Right renal pelvis (tissue), 4 donors: ENCODE measurements at places on chromosomes 16 and 17.

DNA sequence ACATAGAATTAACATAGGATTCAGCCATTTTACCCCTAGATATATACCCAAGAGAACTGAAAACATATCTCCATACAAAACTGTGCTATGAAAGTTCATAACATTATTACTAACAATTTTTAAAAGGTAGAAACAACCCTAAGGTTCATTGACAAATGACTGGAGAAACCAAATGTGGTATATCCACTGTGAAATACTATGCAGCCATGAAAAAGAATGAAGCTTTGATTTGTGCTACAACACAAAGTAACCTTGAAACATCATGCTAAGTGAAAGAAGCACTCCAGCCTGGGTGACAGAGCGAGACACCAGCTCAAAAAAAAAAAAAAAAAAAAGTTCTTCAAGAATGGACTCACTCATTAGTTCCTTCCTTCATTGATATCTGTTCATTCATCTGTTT lies 580 bp downstream of the CD300LD start:
- no peak for DNase-seq

- no peak for DNase-seq
Observed at GRCh38 chr16:87955302-87956097, 4.3 kb downstream of the BANP start.

DNA sequence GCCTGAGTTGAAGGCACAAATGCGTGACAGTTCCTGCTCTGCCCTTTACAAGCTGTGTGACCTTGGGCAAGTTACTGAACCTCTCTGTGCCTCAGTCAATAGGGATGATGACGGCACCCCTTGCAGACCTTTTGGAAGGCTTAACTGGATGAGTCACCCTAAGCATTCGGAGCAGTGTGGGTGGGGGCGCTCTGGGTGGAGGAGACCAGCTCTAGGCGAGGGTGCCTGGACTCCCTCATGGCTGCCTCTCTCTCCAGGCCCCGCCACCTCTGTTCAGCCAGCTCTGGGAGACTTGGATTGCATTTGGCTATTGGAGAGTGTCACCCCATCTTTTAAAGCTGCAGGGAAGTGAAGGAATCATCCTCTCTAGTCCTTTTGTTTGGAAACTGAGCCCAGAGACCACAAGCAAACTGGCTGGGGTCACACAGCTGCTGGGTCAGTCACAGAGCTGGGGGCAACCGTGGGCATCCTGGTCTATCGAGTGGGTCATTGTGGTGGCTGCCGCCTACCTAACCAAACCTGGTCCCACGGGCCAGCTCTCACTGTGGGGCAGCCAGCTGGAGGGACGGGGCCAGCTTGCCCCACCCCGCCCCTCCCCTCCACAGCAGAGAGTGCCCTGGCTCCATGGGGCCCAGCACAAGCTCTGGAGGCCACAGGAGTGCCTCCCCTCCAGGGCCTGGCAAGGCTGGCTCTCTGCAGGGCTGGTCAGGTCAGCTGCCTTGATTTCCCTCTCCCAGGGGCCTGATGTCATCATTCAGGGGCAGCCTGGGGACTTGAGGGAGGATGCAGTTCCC lies 20.2 kb upstream of the GSE1 start:
- no peak for DNase-seq

DNA sequence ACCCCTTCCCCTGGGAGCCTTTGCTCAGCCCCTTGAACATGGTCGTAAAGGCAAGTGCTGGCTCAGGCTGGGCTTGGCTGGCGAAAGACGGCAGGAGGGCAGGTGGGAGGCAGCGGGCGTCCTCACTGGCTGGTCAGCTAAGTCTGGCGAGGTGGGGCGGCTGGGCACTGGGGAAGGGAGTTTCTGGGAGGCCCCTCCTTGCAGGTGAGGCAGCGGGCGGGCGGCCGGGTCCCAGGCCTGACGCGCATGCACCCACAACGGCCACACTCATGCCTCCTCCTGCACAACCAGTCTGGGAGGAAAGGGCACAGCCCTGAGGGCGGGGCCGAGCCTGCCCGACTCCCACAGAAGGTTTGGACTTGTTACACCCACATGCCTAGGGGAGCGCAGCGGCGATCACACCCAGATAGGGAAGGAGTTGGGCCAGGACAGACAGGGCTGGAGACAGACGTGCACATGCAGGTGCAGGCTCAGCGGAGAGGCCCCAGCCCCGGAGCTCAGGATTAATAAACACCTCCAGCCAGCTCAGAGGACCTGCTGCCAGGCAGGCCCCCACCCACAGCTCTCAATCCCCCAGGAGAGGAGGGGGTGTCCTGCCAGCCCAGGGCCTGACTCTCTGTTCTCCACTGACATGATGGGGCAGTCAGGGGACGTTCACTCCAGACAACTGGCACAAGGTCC lies at the start of gene EVPL:
TSS of gene EVPL (minus strand) at position 148 of the 681 bp plus-strand sequence. CDS start at position 40, 108 bp downstream.
- no peak for DNase-seq

- no peak for DNase-seq
Observed at GRCh38 chr16:26747760-26748159, 319.0 kb upstream of the C16orf82 start.

DNA sequence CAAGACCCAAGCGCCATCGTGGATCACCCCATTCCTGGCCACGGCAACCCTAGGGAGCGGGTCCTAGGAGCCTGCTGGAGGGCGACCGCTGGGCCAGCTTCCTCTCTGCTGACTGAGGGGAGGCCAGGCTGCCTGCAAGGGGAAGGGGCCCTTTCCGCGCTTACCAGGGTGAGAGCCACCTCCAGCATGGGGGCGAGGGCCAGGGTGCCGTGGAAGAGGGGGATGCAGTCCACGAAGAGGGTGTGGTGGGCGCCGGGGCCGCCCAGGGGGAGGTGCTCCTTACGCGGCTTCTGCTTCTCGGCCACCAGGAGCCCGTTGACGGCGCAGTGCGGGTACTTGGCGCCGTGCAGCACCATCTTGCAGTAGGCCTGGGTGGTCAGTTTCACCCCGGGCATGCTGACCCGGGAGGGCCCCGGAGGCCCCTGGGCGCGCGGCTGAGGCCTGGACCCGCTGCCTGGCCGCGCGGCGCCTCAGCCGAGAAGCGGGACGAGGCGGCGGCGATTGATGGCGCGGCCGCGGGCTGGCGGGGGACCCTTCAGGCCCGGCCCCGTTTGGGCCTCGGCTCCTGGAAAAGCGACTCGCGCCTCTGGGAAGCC lies 345 bp downstream of the EMC8 start:
- no peak for DNase-seq

DNA sequence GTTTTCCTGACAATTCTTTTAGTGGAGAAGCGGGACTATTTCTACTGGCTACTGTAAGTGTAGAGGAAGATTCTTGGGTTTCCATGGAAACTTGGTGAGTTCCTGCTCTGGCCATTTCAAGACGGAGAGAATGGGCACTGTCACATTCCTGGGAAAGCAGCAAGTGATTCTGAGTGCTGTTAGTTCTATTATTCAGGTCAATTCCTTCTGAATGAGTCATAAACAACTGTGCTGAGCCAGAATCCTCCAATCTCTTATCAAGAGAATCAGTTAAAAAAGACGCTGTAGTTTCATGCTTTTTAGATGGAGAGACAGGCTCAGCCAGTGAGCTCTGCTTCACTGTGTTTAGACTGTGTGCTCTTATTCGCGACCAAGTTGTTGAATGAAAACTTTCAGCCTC lies 19.6 kb downstream of the AKAP10 start:
- DNase-seq = no peak
